G401 (cell line): ENCODE measurements at places on chromosomes 2 and 18. TPM values are rescaled to one million over a fixed set of nuclear protein-coding genes. Genes with fewer than 3 reads are reported as not detected.

The ESCO1 gene
- total RNA-seq, result 21.6 and 27.9 TPM in 2 replicates

The ATP6V1B1 gene
- 1.1 TPM in 1 of 2 replicates, not detected in the other for total RNA-seq

The TFCP2L1 gene
- total RNA-seq, result 0.03 TPM in 1 of 2 replicates, not detected in the other

The CENPA gene
- 42.0 and 59.8 TPM in 2 replicates for total RNA-seq

The ZBTB14 gene
- total RNA-seq, result 7.4 and 21.9 TPM in 2 replicates

The RGPD3 gene
- total RNA-seq, result 0.81 and 1.3 TPM in 2 replicates

The TXNDC2 gene
- 0.06 TPM in 1 of 2 replicates, not detected in the other for total RNA-seq

The IRS1 gene
- 24.6 and 26.5 TPM in 2 replicates for total RNA-seq

The CNDP1 gene
- not detected in 2 replicates for total RNA-seq

The PDE11A gene
- total RNA-seq, result 2.6 and 3.2 TPM in 2 replicates

The PTPRN gene
- total RNA-seq, result 0.18 and 0.71 TPM in 2 replicates

The SS18 gene
- total RNA-seq, result 96.5 and 151 TPM in 2 replicates

The UGT1A10 gene
- not detected in 2 replicates for total RNA-seq
